ENCODE measurements at places on chromosomes 3 and 15.
A peak's percentile ranks its signal among the peaks of the same experiment; 100 is the strongest.

- DNase-seq = no peak
Measured at GRCh38 chr3:57583544-57583943, 13.6 kb downstream of the ARF4 start.

- DNase-seq = no peak
Measured at GRCh38 chr3:118778201-118778600, 256.4 kb downstream of the IGSF11 start.

- DNase-seq = no peak
Measured at GRCh38 chr3:195011231-195011834, 259.6 kb downstream of the XXYLT1 start.

DNA sequence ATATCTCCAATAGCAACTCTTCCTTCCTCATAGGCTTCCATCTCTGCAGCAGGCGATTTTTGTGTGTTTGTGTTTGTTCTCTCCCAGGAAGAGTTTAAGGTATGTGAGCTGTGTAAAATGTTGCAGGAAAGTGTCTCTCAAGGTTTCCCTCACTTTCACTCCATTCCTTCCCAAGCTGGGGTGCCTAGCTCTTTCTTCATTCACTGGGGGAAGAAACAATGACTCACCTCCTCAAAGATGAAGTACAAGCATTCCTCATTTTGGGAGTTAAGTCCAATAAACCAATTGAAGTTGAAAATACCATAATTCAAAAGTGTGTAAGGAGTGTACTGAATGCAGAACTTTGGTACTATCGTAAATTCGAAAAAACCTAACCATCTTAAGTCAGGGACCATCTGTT, 422.7 kb upstream of the CFAP20DC start:
- no peak for DNase-seq

GRCh38 chr3:169394316-169394715, 269.2 kb downstream of the MECOM start:
- DNase-seq = no peak

- no peak for DNase-seq
Measured at GRCh38 chr15:69783211-69783610, 314.5 kb downstream of the TLE3 start.

DNA sequence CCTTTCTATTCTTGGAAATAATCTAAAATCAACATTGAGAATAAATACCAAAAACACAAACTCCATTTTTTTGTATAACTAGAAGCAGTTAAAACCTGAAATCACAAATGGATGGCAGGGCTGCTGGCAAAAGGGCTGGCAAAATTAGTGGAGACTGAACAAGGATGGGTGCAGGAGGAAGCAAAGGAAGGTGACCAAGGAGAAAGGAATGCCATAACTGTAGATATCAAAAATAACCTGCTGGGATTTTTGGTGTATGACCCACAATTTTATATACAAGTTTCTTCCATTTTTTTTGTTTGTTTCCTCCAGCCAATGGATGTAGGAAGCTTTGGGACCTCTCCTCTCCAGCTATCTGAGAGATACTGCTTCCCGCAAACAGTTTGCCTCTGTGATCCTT, 12.7 kb downstream of the CFAP44 start:
- DNase-seq = no peak

GRCh38 chr15:85011160-85011571, 29.5 kb downstream of the PDE8A start:
- DNase-seq = no peak

DNA sequence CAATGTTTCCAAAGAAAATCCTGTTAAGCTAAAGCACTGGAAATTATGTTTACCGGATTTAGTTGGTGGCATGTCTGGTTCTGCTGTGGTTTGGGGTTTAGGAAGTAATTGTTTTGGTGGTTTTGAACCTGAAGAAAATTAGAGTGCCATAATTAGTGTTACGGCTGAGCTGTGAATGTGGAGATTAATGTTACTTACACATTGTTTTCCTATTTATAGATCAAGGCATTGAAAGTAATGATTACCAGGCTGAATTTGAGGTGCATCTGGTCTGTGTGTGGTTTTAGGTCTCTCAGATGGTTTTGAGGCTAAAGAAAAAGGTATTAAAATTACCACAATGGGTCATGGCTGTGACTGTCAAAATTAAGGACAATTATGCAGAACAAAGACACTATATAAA, 128.9 kb downstream of the TFG start:
- DNase-seq = no peak

- DNase-seq = no peak
Measured at GRCh38 chr15:27210176-27210575, 239.2 kb downstream of the GABRG3 start.

GRCh38 chr3:58737644-58738043, 71.1 kb upstream of the FAM3D start:
- no peak for DNase-seq

- DNase-seq = no peak
Measured at GRCh38 chr3:71288269-71288930, 295.1 kb downstream of the FOXP1 start.

DNA sequence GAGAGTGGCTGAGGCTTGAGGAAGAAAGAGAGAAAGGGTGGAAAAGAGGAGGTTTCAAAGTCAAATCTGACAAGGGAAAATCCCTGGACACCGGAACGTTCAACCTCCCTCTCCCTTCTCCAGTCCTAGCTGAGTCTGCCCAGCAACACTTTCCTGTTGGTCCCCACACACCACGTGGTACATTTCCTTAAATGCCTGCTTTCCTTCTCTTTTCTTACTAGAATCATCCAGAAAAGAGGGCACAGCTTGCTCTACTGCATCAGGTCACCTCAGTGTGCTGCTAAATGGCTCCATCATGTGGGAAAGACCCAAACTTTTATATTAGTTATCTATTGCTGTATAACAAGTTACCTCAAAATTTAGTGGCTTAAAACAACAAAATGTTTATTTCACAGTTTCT, 181.2 kb downstream of the NECTIN3 start:
- peak; percentile 12 for DNase-seq

- DNase-seq = no peak
Measured at GRCh38 chr3:17176757-17177156, 292.0 kb downstream of the PLCL2 start.

- DNase-seq = peak; percentile 4
Measured at GRCh38 chr3:64399205-64399800, 174.0 kb upstream of the PRICKLE2 start.

DNA sequence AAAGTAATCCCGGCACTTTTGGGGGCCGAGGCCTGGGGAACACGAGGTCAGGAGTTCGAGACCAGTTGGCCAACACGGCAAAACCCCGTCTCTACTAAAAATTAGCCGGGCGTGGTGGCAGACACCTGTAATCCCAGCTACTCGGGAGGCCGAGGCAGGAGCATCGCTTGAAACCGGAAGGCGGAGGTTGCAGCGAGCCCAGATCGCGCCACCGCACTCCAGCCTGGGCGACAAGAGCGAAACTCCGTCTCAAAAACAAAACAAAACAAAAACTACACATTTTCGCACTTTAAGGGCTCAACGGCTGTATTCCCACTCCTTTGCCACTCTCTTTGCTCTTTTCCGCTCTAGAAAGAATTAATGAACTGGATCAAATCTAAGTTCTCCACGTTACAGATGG, 763 bp upstream of the TRNT1 start:
- no peak for DNase-seq

GRCh38 chr15:98938105-98938417, 69.5 kb downstream of the PGPEP1L start:
- DNase-seq = no peak

DNA sequence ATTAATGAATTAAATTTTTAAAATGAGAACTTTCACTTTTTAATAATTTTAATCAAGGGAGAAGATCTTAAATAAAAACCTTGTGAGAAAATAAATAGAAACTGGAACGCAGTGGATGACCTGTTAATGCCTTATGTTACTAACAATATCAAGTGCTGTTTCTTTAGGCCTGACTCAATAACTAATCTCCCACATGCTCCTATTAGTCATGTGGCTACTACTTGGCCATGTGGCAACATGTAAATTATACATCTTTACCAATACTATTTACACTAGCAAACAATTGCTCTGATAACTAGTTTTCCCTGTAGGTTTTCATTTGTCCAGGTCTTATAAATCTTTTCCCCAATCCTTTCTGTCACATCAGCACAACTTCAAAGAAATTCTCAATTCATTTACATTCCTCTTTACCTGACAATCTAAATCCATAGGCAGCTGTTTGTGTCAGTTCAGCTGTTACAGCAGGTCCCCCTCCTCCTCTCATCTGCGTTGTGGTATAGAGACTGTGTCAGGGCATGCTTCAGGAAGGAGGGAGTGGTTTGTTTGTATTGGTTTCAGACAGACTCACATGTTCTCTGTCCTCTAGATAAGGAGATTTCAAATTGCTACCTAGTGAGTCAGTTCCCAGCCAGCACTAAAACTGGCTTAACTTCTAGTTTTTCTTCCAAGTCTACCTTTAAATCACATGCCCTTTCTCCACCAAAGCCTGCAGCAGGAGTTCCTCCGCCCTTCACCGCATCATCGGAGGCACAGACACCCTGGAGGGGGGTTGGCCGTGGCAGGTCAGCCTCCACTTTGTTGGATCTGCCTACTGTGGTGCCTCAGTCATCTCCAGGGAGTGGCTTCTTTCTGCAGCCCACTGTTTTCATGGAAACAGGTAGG, 11.3 kb upstream of the C3orf52 start:
- DNase-seq = no peak

DNA sequence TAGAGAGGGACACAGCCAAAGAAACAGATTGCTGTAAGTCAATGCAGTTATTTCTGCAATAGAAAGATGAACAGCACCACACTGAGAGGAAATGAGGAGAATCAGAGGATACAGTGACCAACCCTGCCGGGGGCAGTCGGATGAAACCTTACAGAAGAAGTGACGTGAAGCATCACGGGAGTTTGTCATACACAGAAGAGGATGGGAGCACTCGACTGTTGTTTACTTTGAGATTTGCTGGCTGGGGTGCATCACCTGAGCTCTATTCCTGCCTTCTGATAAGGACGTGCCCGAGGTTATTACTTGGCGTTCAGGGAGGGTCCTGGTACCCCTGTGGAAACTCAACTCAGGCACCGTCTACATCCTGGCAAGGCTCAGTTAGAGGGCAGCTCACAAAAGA, 45.4 kb downstream of the MAGEF1 start:
- no peak for DNase-seq

GRCh38 chr3:55481744-55482495, 5.2 kb downstream of the WNT5A start:
- DNase-seq = no peak

DNA sequence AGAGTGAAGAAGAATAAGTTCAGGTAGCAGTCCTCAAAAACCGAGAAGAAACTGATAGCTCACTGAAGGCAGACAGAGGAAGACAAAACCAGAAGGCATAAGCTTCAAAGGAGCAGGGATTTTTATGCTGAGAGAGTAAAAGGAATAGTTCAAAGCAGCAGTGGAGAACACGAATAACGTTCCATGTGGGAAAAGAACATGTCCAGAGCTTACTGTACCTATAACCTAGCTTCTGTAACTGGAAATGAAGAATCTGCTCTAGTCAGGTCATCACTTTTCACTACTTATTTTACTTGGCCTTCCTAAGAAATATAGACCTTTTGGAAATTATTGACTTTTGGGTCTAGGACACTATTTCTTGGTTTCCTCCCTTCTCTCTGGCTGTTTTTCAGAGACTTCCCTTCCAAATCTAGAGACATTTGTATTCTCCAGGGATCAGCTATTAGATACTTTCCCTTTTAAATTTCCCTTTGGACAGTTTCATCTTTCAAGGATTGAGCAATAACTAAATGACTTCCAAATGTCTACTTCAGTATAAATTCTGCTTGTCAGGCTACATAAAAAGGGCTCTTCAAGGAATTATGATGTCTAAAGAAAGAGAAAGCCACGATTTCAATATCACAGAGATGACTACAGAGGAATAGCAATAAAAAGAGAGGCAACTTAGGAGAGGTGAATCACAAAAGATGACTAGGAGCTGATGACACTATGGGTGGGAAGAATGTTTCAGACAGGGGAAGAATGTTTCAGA, 46.7 kb downstream of the UBE3A start:
- no peak for DNase-seq

DNA sequence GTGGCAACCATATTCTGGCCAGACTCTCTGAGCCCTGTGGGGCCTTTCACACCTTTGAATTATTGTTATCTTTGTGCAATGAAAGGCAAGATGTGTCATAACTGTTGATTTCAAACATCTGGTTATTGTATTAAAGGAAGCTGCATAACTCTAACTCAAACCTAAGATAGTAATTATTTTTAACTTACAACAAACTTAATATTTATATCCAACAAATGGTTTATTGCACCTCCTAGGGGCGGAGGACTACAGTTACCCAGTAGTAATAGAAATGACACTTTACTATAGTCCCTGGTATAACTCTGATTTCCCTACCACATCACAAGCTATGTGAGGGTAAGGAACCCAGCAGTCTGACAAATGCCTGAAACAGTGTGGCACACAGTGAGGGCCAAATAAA, 363.9 kb upstream of the SUCLG2 start:
- DNase-seq = no peak

DNA sequence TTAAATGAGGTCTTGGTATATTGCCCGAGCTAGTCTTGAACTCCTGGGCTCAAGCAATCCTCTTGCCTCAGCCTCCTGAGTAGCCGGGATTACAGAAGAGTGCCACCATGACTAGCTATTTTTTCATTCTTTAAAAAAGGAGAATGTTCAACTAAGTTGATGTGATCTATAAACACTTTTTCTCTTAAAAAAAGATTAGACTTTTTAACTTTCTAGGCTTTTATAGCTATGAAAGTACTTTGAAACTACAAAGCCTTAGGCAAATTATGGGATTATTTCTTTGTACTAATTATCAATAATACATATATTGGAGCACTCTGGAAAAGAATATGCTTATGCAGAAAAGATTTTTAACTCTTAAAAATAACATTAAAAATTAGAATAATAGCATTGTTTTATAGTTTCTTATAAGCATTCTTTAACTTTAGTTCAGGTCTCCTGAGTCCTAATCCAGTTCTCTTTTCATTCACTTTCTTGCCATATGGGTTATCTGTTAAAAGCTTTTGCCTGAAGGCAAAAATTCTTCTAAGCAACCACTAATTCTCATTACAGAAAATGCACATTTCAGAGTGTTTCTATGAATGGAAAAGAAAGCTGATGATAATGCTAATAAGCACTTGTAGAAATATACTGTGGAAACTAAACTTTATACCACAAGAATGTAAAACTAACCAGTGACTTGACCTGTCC, 87.8 kb downstream of the DPPA2 start:
- no peak for DNase-seq

GRCh38 chr3:36894914-36895313, 49.9 kb downstream of the TRANK1 start:
- no peak for DNase-seq

DNA sequence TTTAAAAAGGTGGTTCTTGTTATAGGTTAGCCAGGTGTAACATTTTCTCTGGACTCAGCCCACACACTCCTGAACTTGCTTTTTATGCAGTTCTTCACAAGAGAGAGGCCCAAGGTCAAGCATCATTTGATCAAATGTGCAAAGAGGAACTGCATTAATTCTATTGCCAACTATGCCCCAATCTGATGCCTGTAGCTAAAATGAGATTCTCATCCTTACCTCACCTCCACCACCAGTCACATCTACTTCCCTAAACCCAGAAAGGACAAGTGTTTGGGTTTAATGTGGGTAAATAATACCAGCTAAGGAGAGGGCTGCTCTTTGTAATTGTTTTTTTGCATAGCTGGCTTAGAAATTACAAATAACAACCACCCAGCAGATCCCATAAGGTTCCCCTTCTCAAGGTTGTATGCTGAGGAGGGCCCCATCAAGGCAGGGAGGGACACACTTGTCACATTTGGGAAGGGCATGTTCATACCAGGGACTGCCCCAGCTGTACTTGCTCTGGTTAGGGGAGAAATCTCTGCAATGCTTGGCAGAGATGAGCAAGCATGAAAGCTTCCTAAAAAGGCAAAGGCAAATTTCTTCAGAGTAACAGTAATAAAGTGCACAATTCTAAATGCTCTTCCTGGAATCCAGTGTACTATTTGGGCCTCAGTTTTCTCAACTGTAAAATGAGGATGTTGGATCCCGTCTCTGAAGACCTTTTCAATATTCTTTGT, 76.2 kb downstream of the TGFBR2 start:
- no peak for DNase-seq
